ENCODE measurements at places on chromosomes 3 and 15.

GRCh38 chr3:193686665-193687483, 93.9 kb downstream of the OPA1 start:
- no peak for DNase-seq

DNA sequence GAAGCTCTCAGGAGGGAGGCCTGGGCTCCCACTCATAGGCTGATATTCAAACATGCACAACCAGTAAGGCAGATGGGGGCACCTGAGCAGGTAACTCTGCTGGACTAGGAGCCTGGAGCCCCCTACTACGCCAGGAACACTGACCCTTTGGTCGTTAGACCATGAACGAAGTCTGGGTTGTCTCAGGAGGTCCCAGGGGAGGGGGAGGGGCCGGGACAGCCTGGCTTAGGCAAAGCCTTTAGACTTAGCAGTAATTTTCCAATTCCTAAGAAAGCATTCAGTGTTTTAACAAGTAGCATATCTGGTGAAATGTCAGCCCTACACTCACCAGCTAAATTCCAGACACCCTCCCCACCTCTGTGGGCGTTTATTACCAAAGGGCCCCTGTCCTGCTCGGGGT, 67.4 kb upstream of the ST8SIA2 start:
- DNase-seq, result no peak

DNA sequence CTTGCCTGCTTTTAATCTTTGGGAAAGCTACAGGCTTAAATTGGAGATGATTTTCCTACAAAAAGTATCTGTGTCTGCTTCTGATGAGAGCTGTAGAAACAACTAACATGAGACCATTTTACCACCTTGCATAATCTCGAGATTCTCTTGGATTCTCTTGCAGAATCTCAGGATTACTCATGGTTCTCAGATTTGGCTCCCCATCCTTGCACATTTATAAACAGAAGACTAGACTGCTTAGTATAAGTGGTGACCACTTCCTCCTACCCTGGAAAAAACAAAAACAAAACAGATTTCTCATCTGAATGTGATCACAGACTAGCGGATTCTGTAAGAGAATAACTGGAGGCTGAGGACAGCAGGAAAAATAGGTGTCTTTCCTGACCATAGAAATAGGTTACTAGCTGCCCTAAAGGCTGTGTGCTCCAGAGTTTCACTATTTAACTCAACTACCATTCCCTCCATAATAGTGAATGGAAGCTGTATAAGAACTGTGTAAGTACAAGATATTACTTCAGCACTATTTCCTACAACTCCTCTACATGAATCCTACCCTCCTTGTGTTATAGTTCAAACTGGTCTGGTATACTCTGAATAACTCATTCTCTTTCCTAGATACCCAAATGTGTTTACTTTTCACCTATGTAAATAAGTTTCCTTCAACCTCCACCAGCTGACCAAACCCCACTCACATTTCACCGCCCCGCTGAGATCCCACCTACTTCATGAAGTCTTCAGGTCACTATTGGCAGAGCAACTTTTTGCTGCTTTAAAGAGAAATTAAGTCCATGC, 122.2 kb upstream of the C2CD4B start:
- no peak for DNase-seq

DNA sequence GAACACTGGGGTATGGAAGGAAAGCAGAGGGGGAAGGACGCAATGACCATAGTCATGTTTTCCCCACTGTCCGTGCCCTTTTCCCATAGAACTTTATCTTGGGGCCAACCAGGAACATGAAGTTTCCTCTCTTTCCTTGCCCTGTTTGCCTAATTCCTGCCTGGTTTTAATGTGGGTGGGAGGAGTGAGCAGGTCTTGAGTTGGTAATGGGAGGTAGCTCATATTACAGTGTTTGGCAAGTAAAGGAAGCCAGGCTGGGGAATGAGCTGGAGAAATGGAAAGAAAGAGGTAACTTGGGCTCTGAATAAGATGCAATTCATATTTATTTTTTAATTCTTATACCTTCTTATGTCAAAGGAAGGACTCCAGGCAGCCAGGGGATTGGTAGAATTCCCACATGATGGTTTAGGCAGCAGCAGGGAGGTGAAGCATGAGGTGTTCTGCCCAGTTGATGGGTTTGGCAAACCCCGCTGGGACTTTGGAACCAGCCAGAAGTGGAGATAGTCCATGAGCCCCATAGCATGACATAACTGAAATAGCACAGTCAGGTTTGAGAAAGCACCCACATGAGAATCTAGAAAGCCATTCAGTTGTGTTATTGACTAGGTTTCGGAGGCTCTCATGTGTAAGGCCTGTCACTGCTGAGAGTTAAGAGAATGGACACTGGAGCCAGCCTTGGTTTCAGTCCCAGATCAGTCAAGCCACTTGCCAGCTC, 60.0 kb downstream of the CCK start:
- no peak for DNase-seq

DNA sequence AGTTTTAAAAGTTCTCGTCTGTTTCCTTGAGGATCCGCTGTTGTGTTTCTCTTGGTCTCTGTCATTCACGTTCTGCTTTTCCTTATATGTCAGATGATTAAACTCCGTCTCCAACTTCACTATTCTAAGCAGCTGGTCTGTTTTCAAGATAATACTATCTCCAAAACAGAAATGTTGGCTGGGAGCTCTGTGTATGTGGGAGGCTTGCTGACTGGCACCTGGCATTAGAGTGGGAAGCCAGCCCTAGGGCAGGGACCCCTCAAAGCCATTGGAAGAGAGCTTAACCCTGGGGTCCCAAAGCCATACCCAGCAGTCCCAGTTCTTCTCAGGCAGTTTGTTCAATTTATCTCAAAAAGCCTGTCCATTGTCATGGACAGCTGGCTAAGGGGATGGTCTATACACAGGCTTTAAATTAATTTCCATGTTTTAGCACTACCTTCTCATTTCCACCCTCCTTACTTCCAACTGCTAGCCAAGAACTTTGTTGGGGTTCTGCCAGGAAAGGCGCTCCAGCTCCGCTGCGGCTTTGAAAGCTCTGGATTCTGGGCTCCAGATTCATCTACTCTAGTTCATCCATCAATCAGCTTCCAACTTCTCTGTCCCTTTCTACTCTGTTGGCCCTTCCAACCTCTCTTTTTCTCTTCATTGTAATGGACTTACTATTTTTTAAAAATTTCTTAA, 9.2 kb downstream of the BTBD1 start:
- no peak for DNase-seq

GRCh38 chr15:62968699-62969098, 73.8 kb upstream of the TPM1 start:
- DNase-seq, result no peak

DNA sequence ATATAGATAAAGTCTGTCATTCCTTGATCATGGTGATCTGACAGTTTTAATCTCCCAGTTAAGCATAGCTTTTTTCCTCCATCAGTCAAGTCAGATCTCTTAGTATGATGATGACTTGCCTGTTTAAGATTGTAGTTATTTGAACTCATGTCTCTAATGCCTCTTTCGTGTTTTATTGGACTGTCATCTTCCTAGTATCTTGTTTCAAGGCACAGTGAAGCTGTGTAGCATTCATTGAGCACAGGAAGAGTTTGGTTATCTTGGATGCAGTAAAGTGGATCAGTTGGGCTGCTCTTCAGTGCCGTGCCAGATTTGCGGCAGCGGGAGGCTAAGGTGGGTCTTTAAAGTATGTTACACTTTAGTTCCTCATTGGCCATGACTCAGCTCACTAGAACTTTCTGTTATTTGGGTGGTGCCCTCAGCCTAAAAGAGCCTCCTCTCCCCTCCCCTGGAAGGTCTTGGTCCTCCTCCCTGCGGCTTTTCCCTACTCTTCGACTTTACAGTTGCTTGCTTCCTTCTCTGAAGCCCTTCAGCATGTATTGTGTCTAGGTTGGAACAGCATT, 45.7 kb upstream of the SKOR1 start:
- peak; percentile 19 for DNase-seq

DNA sequence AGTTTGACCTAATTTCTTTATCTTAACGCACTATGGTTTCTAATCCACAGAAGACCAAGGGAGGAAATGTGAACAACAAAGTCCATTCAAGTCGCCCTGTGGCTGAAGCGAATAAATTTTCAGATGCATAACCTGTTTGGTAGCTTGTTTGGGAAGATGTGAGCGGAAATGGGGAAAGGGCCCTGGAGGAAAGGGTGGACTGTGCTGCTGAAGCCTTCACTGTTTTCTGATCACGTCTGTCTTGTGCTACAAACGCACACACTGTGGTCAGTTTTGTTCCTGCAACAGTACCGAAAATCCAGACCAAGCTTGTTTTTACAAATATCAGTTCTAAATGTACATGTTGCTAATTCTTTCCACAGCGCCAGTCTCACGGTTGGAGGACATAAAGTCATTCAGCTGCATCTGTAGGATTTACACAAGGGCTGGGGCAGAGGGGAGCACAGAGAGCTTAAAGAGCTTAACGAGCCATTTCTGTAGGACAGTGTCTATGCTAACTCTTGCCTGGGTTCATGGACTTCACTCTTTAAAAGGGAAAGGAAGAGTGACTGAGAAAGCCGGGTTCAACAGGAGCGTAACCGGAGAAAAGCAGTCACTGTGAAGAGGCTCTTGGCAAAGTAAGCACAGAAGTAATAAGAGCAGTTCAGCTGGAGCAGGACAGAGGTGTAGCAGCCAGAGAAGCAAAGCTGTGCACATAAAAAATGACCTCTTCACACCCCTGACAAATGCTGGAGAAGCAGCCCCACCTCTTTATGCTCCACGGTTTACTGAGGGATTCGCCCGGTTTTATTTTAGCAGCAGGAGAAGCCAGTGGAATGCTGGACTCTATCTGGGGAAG, 66.6 kb downstream of the USF3 start:
- DNase-seq, result no peak

GRCh38 chr15:59013246-59013873, 25.9 kb downstream of the RNF111 start:
- no peak for DNase-seq

DNA sequence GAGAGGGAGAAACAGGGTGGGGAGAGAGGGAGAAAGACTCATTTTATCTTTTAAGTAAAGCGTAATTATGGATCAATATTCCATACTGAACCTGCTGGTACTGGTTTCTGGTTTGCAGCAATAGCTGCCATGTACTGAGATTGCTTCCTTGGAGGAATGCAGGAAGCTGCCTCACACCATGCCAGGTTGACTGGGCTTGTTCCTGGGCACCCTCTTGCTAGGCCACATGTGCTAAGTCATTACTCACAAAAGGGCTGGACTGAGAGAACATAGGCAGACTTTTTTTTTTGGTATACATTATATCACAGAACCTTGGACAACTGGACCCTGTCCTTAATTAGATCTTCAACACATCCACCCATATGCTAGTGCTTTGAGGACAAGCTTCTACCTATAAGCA, 193.4 kb downstream of the ZNF621 start:
- DNase-seq, result no peak

DNA sequence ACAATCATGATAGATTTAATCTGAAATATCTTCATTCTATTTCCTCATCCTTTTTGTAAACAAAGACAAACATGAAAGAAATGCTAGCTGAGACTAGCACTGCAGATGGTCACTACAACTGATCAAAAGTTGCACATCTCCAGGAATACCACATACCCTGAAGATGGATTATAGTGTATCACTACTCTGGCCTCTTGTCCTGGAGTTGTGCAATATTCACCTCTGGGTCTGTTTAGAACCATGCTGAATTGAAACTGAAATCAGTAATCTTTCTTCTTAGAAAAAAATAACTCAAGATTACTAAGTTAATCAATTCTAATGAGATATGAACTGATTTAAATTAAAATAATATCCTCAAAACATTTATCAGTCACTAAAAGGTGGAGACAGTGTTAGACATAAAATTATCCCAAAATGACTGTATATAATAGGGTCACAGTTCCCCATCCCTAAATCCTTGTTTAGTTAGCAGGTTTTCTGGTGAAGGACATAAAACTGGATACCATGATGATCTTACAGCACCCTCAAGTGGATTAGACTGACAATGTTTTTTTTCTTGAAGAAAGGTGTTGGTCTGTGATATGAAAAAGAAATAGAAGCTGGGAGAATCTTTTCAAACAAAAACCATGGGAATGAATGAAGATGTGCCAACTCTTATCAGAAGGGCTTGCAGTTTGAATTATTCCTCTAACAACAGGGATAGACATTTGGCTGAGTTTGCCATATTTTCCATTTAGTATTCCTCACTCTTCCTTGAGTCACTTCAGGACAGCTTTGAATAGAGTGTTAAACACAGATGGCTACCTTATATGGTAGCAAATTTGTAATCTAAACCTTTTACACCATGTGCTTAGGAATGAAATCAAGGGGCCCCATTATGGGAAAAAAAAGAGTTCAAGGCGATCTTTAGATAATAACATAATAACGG, 7.1 kb upstream of the TTC14 start:
- DNase-seq, result no peak
